Activated CD8-positive, alpha-beta memory T cell treated with anti-CD3 and anti-CD28 coated beads, Interleukin-2, amount 50 U/mL, for 4 hours (primary cell): ENCODE measurements at places on chromosomes 6 and 20.

- DNase-seq, result peak; percentile 75
Measured at GRCh38 chr20:63735859-63736718, at the start of gene LIME1. Gene LIME1, plus strand, starts transcription at chr20:63736664. Its CDS starts 886 bp downstream, at chr20:63737550.

DNA sequence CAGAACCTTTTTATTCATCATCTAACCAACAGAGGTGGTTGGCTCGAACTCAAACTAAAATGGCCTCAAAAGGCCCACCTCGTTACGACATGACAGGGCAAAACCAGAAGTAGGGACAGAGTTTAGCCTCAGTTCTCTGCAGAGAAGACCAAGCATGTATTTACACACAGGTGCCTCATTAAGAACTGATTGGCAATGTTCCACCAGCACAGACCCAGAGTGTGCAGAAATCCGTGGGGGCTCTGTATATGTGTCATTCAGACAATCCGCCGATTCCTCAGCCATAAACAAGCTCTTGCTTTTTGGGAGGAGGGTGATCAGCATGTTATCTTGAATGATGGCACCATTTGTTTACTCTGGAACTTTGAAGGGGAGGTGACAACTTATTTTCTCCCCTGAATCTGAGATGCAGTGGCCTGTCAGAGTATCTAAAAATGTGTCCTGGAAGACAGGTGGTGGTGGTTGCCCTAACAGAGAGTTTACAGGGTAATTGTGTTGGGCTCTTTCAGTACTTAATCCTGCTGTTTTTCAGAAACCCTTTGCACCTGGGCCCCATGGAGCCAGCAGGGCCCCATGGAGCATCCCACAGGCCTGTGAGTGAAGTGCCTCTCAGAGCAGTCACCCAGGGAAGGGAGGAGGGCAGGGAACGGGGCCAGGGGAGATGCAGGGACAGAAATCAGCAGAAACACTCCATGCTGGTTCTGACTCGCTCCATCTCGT is 29.1 kb upstream of the C20orf203 start:
- DNase-seq, result no peak

- DNase-seq, result no peak
Measured at GRCh38 chr6:9360881-9361280, 925.5 kb upstream of the SLC35B3 start.

- DNase-seq, result no peak
Measured at GRCh38 chr6:108441141-108441540, 119.6 kb upstream of the FOXO3 start.

DNA sequence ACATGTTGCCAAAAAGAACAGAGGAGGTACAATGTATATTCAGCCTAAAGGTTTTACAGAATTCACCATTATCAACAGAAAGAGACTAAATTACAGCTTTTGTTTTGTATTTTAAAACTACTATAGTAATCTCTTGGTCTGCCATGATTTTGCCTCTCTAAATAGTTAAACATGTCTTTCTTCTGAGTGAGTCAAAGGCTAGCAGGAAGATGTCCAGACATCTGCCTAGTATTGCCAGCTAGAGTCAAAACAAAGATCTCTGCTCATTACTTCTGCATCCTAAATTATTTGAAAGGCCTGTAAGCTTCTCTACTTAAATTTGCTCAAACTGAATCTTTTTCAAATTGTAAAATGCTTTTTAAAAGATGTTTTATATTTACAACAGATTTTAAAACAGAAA is 8.8 kb downstream of the ASF1A start:
- DNase-seq, result no peak

- no peak for DNase-seq
Measured at GRCh38 chr6:3451498-3451897, 5.4 kb downstream of the SLC22A23 start.

GRCh38 chr6:1894954-1895353 is 285.2 kb downstream of the FOXC1 start:
- DNase-seq, result no peak

- DNase-seq, result no peak
Measured at GRCh38 chr6:90538278-90539046, 48.4 kb downstream of the MAP3K7 start.

GRCh38 chr6:69338431-69339162 is 458.2 kb downstream of the LMBRD1 start:
- no peak for DNase-seq

- no peak for DNase-seq
Measured at GRCh38 chr6:163170294-163170883, 244.1 kb upstream of the QKI start.

GRCh38 chr6:105780146-105780860 is 305.8 kb upstream of the PRDM1 start:
- no peak for DNase-seq

DNA sequence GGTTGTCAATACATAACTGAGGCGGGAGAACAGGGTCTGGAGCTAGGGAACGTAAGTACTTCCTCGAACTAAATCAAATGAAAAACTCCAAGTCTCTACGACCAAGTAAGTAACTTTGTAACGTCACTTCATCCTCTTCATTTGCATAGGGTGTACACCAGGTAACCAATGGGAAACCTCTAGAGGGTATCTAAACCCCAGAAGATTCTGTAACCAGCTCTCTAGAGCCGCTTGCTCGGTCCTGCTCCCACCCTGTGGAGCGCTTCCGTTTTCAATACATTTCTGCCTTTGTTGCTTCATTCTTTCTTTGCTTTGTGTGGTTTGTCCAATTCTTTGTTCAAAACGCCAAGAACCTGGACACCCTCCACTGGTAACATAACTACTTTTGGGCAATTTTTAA is 133.5 kb upstream of the TMEM170B start:
- DNase-seq, result no peak

- no peak for DNase-seq
Measured at GRCh38 chr6:165774903-165775601, 112.0 kb upstream of the PDE10A start.
